ENCODE measurements at places on chromosomes 2 and 18.
A peak's percentile ranks its signal among the peaks of the same experiment; 100 is the strongest.

DNA sequence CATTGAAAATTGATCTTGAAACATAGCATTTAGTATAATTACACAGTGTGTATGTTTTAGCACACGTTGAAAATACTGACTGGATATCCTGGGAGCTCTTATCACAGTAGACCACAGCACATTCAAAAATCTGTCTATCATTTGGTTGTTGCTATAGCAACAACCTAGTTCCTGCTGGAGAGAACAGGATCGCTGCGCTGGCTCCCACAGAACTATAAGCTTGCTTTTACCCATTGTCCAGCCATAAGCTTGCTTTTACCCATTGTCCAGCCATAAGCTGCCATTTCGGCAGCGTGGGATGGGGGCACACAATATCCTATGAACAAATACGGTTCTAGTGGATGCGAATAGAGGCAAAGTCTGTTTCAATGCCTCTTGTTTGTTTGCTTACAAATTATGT is 70.4 kb upstream of the ST6GAL2 start:
- no peak for DNase-seq

DNA sequence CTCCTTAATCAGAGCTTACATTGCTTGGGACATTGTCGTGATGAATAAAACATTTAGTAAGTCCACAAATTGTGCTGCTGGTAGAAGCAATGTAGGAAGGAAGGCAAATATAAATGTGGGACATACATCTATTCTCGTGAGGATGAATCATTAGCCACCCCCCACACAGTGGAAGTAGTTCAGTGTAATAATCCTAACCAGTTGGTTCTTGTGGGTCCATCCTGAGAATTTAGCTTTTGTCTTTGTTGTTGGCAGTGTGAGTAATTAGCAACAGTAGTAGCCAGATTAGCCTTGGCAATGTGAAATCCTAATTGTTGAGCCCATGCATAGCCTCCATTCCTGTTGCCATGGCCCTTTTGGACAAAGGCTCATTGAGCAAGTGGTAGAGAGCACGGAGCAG is 532.1 kb downstream of the FBXO15 start:
- no peak for DNase-seq

DNA sequence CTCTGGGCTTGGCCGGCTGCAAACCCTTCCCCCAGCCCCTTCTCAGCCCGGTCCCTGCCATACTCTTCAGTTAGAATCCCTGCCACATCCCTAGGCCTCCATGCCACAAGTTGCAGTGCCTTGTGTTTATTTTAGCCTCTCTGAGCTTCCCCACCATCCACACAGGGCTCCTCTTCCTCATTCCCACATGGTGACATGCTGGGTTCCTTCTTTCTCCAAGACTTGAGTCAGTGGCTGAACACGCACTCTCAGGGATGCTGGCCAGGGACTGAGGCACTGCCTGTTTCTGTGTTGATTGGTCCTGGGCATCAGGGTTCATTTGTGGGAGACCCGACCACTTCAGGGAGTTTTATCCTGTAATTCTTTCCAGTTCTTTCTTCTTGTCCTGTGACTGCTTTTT is 56.3 kb downstream of the KCNS3 start:
- no peak for DNase-seq

- no peak for DNase-seq
These were observed 439.1 kb downstream of the GRB14 start for GRCh38 chr2:164182116-164182627.

DNA sequence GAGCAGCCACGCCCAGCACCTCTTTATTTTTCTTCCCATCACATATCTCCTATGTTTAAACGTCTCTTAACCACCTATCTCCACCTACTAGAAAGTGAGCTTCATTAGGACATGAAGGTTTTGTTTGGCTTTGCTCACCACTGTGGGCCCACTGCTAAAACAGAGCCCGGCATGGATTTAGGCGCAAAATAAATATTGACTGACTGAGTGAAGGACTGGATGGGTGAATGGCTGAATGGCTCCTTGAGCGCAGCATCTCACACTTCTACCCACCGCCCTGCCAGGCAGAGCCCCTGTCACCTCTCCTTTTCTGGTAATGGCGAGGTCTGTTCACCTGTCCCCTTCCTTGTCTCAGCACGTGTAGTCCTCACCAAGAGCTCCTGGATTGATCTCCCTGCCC is 10.1 kb downstream of the CAPG start:
- DNase-seq: no peak

DNA sequence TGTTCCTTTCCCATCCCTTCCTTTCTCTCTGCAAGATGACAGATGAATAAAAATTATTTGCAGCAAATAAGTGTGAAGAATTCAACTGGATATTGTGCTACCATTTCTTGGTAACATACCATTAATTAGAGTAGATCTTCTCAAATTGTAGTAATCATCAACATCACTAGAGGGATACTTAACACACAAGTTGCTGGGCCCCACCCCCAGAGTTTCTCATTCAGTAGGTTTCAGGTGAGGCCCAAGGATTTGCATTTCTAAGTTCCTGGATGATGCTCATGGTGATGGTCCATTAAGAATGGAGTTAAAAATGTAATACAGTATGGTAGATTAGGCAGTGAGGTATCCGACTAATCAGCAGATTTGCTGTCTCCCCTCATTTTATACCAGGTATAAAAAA is 594.0 kb downstream of the ERBB4 start:
- DNase-seq: no peak

- DNase-seq: no peak
These were observed 42.2 kb downstream of the KIDINS220 start for GRCh38 chr2:8794923-8795825.

GRCh38 chr18:22734791-22735627 is 198.1 kb upstream of the RBBP8 start:
- no peak for DNase-seq

- no peak for DNase-seq
These were observed 93.6 kb downstream of the RAPGEF4 start for GRCh38 chr2:172829229-172829628.

GRCh38 chr2:66897181-66897580 is 462.3 kb downstream of the MEIS1 start:
- DNase-seq: no peak

- no peak for DNase-seq
These were observed 44.3 kb downstream of the CYRIA start for GRCh38 chr2:16621316-16621715.

DNA sequence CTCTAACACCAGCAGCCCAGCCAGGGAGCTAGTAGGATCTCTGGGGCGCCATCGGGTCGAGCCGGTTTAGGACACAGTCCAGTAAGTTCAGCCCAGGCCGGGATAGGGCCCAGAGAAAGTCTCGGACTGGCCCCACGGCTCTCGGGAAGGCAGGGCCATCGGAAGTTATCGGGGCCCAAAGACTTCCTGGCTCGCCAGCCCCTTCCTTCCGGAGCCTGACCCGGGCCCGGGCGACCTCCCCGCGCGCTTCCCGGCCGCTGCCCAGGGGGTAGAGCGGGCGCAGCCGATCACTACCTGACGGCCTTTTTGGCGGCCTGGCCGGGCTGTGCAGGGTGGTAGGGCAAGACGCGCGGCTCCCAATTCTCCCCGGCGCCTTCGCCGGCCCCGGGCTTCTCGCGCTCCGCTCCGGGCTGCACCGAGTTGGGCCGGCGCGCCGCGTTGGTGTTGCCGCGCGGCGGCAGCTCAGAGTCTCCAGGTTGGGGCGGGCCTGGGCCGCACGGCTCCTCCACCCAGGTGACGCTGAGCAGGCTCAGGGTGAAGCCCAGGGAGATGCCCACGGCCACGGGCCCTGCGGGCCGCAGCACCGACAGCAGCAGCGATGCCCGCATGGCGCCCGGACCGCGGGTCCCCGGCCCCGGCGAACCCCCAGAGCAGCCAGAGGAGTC is 546 bp downstream of the CHPF start:
- peak; percentile 46 for DNase-seq

DNA sequence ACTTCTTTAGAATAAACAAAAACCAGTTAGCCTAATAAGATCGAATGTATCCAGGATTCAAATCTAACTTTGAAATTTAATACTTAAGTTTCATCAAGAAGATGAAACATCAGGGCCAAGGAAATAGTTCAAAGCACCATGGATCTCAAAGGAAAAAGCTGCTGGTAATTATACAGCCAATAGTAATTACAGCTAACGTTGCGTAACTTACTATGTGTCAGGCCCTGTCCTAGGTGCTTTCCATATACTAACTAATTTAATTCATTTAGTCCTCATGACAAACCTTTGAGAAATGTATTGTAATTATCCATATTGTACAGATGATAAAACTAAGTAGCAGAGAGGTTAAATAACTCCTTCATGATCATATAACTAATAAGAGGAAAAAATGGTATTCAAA is 598.6 kb downstream of the NYAP2 start:
- no peak for DNase-seq

DNA sequence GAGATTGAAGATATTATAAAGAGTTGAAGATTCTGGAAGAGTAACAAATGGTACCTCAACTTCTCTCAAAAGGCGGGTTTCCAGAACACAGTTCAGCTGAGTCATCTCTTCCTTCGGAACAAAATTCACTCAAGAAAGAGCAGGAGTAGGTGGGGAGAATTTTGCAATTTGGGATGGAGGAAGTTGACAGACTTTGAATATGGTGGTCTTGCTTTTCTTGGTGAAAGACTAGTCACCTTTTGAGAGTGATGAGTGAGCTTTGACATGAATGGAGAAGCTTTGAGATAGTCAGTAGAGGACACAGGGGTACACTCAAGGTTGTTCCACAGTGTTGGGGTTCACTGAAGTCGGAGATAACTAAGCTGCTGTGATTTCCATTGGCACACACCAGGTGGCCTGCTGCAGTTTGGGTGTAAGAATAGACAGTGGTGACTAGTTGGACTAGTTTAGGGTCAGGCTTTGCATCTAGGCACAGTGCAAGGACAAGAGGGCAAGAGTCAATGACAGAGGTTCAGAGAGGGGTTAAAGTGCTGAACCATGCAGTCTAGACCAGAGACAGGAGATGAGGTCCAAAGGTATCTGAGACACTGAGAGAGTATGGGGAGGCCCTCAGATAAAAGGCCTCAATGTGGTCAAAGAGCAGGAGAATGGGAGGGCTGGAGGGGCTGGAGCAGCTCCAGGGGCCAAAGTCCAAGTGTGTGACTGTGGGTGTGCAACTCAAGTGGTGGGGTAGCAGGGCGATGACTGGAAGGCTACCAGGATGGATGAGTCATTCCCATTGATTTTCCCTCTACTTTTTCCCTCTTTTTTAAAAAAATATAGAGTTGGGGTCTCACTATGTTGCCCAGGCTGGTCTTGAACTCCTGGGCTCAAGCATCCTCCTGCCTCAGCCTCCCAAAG is 7.7 kb downstream of the CCL20 start:
- no peak for DNase-seq

DNA sequence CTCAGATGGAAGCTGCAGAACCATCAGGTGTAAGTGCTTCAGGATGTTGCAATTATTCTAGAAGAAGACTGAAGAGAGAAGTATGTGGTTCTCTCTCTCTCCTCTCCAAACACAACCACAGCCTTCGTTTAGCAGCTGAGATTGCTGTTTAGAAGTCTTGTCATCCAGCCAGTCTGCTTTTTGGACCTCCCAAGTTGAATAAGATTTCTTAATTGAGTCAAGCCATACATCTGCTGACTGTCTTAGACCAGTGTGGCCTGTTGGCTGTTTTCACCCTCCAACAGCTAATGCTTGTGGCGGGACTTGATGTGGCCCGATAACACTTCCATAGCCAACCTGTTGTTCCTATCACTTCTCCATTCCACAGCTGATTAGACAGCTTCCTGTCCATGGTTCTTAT is 91.3 kb upstream of the TMEM17 start:
- no peak for DNase-seq

- no peak for DNase-seq
These were observed 15.0 kb downstream of the MGAT4A start for GRCh38 chr2:98715812-98716451.

DNA sequence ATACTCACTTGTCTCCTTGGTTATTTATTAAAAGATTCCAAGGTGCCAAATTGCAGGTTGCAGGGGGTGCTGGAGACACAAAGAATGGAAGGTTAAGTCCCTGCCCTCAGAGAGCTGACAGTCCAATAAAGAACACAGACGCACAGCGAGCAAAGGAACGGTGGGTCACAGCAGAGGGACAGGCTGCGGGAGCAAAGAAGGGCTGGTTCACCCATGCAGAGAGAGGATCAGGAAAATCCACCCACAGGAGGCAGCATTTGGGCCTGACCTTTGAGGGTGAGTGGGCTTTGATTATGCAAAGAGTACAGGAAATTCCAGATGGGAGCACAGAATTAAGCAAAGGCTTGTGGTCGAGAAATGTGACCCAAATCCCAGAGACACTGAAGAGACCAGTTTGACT is 45.0 kb downstream of the ZBTB7C start:
- no peak for DNase-seq

All from GM19239 (cell line).